A375 (cell line): ENCODE measurements at places on chromosomes 7 and 10. TPM values are rescaled to one million over a fixed set of nuclear protein-coding genes. Genes with fewer than 3 reads are reported as not detected.

Gene UTF1
- total RNA-seq: not detected in 2 replicates

Gene OR2A1
- total RNA-seq: not detected in 2 replicates

Gene ASB15
- total RNA-seq: not detected in 2 replicates

Gene ZPBP
- total RNA-seq: not detected in 2 replicates

Gene ZNF511
- total RNA-seq: 55.6 and 66.6 TPM in 2 replicates

Gene AGFG2
- 6.7 and 12.5 TPM in 2 replicates for total RNA-seq

Gene SH2B2
- 4.2 and 9.8 TPM in 2 replicates for total RNA-seq

Gene CEP55
- total RNA-seq: 62.9 and 67.8 TPM in 2 replicates

Gene ERCC6
- total RNA-seq: 14.9 and 15.9 TPM in 2 replicates

Gene NDUFA5
- total RNA-seq: 40.4 and 48.7 TPM in 2 replicates

Gene UNCX
- not detected in 2 replicates for total RNA-seq

Gene IDI2
- total RNA-seq: not detected in 2 replicates

Gene ARL5B
- total RNA-seq: 9.6 and 10.5 TPM in 2 replicates

Gene ALOX5
- 0.30 TPM in 1 of 2 replicates, not detected in the other for total RNA-seq

Gene SPDYE5
- 0.11 TPM in 1 of 2 replicates, not detected in the other for total RNA-seq
